ENCODE measurements at places on chromosomes 13 and 19. TPM values are rescaled to one million over a fixed set of nuclear protein-coding genes. Genes with fewer than 3 reads are reported as not detected.

The SULT2A1 gene
- 0.18 TPM for total RNA-seq

- no peak for DNase-seq
Observed at GRCh38 chr13:74770361-74770760, 636.2 kb upstream of the KLF12 start.

DNA sequence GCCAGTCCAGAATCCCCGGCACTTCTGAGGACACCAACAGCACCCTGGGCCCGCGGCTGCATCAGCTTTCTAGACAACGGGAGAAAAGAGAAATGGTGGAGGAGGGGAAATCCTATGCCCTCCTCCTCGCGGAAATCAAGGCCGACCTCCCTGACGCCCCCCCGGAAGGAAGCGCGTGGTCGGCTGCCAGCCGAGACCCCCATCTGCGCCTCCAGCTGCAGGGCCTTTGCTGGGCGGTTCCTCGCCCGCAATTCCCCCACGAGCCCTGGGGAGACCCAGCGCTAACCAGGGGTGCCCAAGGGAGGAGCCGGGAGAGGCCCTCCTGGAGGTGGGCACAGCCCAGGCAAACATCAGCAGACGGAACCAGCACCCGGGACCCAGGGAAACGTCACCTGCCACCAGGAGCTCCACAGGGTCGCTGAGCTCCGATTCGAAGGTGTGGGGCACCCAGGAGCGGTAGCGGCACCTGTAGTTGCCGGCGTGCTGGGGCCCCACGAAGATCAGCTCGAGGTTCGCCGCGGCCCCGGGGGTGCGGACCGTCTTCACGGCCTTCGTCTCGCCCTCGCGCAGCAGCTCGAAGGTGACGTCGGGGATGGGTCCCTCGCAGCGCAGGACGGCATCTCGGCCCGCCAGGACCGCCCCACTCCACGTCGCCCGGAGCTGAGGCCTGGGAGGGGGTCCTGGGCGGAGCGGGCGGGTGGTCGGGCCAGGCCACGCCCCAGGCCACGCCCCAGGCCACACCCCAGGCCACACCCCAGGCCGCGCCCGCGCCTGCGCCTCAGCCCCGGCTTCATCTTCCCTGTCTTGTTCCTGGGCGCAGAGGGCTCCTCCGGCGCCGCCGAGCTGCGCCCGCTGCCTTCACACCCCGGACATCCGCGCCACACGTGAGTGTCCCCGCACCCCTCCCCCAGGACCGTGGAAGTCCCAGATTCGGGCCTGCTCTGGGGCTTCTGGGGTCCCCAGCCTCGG lies 6.0 kb downstream of the A1BG start:
- DNase-seq, result peak; percentile 67

The ALOX5AP gene
- total RNA-seq, result not detected

DNA sequence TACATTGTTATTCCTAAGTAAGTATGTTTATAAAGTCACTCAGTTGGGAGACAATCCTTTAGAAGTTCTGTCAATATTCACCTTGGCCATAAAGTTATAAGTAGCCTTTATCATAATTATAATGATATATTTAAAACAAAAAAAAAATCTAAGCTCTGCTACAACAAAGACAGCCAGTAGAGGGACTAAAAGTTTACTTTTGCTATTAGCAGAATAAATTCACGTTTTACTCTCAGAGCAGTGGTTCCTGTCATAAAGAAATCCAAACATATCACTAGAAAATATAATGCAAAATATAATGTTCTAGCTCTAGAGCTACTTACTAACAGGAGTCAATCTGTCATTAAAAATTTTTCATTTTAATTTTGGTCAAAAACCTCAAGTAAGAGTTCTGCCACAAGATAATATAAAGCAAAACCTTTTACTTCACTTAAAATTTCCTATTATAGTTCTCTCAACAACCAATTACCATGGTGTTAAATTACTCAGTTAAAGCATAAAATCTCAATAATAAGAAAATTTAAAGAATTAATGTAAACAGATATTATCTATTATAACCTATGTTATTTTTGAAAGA lies 17.7 kb downstream of the INTS6 start:
- no peak for DNase-seq

DNA sequence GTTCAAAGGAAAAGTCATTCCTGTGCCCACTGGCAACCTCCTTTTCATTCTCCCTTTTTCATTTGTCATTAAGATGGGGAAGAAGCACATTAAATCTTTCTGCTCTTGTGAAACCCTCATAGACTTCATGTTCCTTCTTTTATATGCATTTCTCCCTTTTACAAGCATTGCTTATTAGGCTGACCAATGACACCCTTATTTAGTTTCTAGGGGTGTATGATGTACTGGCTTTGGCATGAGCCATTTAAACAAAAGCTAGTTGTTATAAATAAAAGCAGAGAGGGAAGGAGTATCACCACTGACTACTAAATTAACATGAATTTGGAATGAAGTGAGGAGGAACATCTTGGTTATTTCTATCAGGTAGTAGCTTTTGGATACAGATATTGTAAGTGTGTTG lies 68.2 kb upstream of the PCDH9 start:
- no peak for DNase-seq

- no peak for DNase-seq
Observed at GRCh38 chr19:15683411-15683810, 10.5 kb downstream of the CYP4F12 start.

The STOML3 gene
- not detected for total RNA-seq

- no peak for DNase-seq
Observed at GRCh38 chr13:46389457-46390451, 2.7 kb upstream of the RUBCNL start.

All from WTC11 (cell line).